Uterine smooth muscle cell (primary cell): ENCODE measurements at places on chromosomes 6 and 20. TPM values are rescaled to one million over a fixed set of nuclear protein-coding genes. Genes with fewer than 3 reads are reported as not detected.

The TGM3 gene
- not detected in 2 replicates for total RNA-seq

The TAF4 gene
- 4.4 and 4.6 TPM in 2 replicates for total RNA-seq

The CARMIL1 gene
- total RNA-seq, result 8.5 and 10.2 TPM in 2 replicates

The FAM209B gene
- not detected in 2 replicates for total RNA-seq

The HLA-DRB5 gene
- total RNA-seq, result not detected in 2 replicates
